ENCODE measurements at places on chromosomes 6 and 20. TPM values are rescaled to one million over a fixed set of nuclear protein-coding genes. Genes with fewer than 3 reads are reported as not detected.
A peak's percentile ranks its signal among the peaks of the same experiment; 100 is the strongest.

Gene CLVS2
- 0.58 TPM for polyA plus RNA-seq

Gene BCAS1
- polyA plus RNA-seq = 102 TPM

Gene TMEM74B
- polyA plus RNA-seq = 4.0 TPM

Gene TLDC2
- polyA plus RNA-seq = not detected

Gene PRICKLE4
- not detected for polyA plus RNA-seq

GRCh38 chr20:24436160-24436559 is 33.3 kb upstream of the SYNDIG1 start:
- no peak for DNase-seq

DNA sequence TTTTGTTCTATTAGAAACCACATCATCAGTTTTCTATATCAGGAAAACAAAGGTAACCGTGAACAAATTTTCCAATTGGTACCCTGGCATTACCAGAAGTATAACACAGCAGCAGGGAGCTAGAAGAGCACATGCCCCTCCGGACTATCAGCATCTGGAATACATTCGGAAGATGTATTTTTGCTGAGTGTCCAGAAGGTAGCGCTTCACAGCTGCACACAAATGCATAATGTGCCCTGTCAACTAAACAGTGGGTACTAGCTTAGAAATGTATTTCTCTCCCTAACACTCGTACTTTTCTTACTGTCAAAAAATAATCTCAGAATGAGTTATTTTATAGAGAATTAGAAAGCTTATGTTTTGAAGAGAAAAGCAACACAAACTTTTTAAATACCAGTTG is 77.6 kb downstream of the HUS1B start:
- DNase-seq = peak; percentile 10

- DNase-seq = no peak
These were observed 34.8 kb downstream of the NR2E1 start for GRCh38 chr6:108200631-108201030.

- no peak for DNase-seq
These were observed 23.6 kb upstream of the SLC17A4 start for GRCh38 chr6:25730907-25731306.

- DNase-seq = no peak
These were observed 600.5 kb upstream of the EYS start for GRCh38 chr6:66307490-66307889.

GRCh38 chr6:139277161-139277560 is 14.6 kb downstream of the TXLNB start:
- no peak for DNase-seq

- DNase-seq = no peak
These were observed 9.8 kb upstream of the GRM4 start for GRCh38 chr6:34155471-34156300.

DNA sequence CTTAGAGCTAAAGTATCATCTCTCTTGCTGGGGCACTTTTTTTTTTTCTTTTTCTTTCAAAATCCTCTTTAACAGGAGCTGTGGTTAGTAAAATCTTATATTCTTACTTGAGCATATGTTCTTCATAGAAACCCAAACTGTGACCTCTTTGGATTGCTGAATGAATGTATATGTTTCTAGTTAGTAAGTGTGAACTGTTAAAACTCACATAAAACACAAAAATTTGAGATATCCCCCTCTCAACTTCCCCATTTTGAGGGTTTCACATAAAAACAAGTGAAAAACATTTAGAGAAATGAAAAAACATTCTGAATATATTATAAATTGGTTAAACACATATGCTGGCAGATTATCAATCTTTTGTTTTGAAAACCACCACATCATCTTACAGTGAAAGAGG is 78.1 kb downstream of the INSM1 start:
- no peak for DNase-seq

DNA sequence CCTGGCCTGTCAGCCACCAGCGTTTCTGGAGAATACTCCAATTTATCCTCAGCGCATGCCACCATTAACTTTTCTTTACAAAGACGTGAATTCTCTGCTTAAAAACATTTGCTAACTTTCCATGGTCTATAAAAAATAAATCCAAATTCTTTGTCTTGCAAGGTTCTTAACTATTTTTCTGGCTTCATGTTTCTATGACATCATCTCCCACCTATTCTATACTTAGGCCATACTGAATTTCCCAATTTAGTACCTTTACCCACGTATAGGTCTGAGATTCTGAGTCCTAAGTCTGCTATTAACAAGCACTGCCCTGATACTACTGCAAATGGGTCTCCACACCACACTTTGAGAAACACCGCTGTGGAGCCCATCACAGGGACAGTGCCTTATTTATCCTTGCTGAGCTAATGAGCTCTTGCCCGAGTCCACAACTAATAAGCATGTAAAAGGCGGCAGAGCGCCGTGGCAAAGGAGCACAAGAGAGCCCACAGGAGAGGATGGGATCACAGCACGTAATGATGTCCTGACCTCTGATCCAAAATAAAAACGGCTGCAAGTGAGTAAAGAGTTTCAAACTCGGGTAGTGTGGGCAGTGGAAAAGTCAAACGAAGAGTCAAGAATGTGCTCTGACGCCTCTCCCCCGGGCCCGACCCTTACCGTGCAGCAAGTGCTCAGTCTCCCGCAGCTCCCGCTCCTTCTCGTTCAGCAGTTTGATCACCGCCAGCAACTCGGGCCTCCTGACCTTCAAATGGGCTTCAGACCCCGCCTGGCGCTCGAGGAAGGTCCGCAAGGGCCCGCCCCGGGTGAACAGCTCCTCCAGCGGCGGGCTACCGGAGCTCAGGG is 519 bp downstream of the MTRF1L start:
- peak; percentile 39 for DNase-seq

Measured in brain (organoid and tissue), 16 donors.